Small intestine (tissue), 16 donors: ENCODE measurements at places on chromosomes 16 and 17.

GRCh38 chr17:3723556-3724377, at the start of gene HASPIN:
HASPIN (plus strand) TSS chr17:3723903; CDS start chr17:3723936, 33 bp downstream.
- peak; percentile 93 for DNase-seq

DNA sequence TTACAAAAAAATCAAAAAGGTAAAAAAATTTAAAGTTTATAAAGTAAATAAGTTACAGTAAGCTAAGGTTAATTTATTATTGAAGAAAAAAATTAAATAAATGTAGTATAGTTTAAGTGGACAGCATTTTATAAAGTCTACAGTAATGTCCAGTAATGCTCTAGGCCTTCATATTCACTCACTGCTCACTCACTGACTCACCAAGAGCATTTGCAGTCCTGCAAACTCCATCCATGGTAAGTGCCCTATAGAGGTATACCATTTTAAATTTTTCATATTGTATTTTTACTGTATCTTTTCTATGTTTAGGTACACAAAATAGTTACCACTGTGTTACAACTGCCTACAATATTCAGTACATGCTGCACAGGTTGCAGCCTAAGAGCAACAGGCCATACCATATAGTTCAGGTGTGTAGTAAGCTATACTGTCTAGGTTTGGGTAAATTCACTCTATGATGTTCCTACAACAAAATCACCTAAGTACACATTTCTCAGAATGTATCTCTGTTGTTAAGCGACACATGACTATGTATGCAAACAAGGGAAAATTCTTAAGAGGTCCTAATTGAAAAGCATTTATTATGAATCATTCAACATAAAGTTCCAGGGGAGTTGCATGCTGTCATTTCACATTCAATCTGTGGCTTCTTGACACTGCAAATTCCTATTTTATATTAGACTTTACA, 92.3 kb downstream of the SPAG9 start:
- no peak for DNase-seq

- DNase-seq = no peak
These were observed 539 bp upstream of the KRTAP4-8 start for GRCh38 chr17:41098481-41098880.

GRCh38 chr17:12406623-12407215, 259.0 kb upstream of the MYOCD start:
- DNase-seq = no peak

DNA sequence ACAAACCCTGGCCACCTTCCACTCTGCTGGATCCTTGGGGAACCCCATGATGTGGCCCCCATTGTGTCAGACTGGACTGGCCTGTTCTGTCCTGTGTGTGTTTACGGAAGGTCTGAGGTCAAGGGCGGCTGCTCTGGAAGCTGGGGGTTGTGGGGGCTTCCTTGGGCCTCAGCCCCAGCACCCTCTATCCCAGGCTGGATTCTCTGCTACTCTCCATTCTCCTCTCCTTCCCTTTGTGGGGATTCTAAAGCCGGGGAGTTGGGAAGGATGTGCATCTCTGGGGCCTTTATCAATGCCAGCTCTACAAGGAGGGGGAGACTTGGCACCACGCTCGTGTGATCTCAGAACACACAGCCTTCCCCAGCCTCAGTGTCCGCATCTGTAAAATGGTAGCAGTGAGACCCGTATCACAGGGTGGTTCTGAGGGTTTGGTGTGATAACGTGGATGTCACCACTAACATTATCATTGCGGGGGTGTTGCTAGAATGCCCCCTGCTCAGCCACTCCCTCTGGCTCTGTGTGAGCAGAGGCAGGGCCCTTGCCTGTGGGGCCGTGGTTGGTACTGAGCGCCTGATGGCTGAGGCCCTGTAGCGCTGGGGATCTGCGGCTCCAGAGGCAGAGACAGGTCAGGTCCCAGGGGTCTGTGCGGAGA, 18.1 kb downstream of the ADGRG1 start:
- no peak for DNase-seq

DNA sequence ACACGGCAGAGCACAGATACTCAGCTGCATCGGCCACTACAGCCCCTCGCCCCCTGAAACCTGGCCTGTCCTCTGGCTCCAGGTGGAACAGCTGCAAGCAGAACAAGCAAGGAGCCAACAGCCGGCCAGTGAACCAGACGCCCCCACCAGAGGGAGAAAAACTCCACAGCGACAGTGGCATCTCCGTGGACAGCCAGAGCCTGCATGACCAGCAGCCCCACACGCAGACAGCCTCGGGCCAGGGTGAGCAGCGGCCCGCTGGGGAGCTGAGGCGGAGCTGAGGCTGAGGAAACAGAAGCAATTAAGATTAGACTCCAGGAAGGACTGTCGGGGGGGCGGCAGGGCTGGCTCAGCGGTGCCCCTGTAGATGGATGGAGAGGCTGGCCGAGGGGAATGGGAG, 16.7 kb downstream of the NGFR start:
- no peak for DNase-seq

GRCh38 chr17:60944751-60945150, 267.1 kb downstream of the BCAS3 start:
- DNase-seq = no peak

DNA sequence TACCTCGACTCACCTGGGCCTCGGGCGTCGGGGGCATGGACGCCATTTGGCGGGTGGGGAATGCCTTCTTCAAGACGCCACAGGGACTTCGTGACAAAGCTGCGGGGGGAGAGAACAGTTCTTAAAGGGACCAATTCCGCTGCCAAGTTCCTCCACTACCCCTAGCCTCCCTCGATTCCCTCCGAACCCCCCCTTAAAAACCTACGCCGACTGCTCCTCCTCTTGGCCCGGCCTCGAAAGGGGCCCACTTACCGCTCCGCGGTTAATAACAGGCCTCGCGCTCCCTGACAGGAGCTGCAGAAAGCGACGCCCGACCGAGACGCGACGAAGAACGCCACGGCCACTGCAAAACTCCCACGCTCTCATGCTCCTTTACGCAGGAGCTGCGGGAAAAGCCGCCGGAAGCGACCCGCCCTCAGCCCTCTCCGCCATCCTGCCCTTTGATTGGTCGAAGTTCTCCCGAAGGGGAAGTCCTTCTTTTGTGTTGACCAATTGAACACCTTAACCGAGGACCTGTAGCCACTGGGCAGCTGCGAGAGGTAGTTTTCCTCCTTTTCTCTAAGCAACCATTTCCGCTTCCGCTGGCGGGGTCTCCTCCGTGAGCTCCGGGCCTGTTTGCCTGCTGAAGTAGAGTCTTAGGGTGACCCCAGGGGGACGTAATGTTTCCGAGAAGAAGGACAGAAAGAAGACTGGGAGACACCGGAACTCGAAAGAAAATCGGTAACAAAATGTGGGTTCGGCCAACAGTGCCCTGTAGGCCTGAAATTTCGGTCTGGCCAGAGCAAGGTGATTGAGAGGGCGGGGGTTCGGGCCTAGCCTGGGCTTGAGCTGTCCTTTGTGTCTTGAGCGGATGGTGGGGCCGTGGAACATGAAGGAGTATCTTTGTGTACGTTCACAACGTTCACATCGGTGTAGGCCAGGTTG, at the start of the genes NAA60 and ZNF597:
NAA60 (plus strand) TSS at position 573 of the 924 bp plus-strand sequence. CDS start 32,548 bp downstream, outside the sequence.
ZNF597 (minus strand) TSS at position 397 of the 924 bp plus-strand sequence; CDS start at position 46, 351 bp downstream.
- peak; percentile 93 for DNase-seq

DNA sequence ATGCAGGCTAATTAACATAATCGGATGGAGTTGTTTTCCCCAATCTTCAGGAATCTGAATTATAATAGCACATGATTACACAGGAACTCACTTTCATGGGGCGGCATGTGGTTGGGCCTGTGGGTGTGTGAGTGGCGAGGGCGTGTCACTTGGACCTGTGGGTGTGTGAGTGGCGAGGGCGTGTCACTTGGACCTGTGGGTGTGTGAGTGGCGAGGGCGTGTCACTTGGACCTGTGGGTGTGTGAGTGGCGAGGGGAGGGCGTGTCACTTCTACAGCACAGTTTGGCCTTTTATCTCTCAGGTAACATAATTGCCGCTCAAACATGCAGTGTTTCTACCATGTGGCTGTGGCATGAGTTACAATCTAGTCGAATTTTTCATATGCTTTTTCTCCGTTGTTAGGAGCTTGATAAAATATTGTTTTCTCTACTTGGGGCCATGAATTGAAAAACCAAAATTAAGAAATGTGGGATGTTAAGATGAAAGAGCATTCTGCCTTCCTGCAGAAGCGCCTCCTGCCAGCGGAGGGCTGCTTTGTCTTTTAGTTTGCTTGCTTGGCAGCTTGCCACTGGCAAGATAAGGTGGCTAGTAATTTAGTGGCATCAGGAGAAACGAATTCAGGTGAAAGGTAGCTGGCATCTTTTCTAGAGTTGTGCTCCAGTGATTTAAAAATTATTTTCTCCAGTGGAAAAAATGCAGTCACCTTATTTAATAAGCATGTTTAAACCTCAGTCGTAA, 36.2 kb downstream of the USP10 start:
- DNase-seq = peak; percentile 87

- DNase-seq = no peak
These were observed 40.3 kb upstream of the GNG13 start for GRCh38 chr16:840561-841454.

- no peak for DNase-seq
These were observed 8.6 kb downstream of the TPSD1 start for GRCh38 chr16:1264345-1265089.

DNA sequence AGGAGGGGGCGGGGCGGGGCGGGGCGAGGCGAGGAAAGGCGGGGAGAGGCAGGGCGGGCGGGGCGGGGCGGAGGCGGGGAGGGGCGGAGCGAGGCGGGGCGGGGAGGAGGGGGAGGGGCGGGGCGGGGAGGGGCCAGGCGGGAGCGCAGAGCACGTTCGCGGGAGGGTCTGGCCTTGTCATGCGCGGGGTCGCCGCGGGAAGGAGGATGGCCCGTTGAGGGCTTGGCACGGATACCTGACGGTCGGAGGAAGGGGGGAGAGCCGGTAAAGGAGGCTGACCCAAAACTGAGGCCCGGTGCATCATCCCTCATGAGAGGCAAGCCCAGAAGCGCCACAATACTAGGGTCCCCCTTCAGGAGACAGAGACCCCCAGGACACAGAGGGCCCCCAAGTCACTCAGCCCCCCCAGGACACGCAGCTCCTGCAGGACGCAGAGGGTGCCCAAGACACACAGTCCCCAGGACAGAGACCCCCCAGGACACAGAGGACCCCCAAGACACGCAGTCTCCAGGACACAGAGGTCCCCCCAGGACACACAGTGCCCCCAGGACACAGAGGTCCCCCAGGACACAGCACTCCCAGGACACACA, 593 bp upstream of the WDR45B start:
- DNase-seq = no peak

- no peak for DNase-seq
These were observed 42.3 kb downstream of the TNRC6A start for GRCh38 chr16:24771779-24772157.

DNA sequence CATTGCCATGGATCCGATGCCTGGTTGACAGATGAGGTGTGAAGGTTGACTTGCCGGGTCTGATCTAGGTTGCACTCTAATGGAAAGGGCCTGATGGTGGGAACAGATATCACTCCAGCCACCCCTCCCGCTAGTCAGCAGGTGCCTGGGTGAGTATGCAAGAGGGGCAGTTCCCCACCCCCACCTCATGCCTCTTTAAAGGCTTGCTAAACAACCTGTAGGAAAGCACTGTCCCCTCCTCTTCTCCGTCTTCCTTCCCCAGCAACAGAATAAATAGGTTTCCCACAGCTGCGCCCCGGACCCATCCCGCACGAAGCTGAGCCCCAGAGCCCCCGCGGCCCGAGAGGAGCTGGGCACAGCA, 746 bp upstream of the TMEM132E start:
- no peak for DNase-seq

GRCh38 chr17:78126895-78127238, 1.7 kb downstream of the TMC6 start:
- DNase-seq = no peak

DNA sequence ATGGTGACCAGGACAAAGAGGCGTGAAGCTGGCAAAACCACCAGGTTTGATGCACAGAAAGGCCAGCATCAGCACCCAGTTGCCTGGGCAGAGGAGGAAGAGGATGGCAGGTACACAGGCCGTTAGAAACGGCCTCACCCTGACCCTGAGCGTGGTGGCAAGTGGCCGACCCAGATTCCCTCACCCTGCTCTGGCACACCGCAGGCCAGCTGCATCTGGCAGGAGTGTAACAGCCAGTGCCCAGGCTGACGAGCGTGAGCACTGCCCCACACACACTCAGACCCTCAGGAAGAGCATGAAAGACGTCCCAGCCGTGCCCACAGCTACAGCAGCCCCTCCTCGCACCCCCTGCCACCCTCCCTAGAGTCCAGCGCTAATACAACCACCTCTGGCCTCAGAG, 82.0 kb downstream of the ANKRD11 start:
- DNase-seq = no peak

GRCh38 chr17:83190601-83191387, 111.4 kb downstream of the METRNL start:
- DNase-seq = no peak

- no peak for DNase-seq
These were observed 3.6 kb upstream of the SLFN11 start for GRCh38 chr17:35377068-35377467.

- peak; percentile 87 for DNase-seq
These were observed 40.5 kb upstream of the ATP2A3 start for GRCh38 chr17:4004517-4005295.

DNA sequence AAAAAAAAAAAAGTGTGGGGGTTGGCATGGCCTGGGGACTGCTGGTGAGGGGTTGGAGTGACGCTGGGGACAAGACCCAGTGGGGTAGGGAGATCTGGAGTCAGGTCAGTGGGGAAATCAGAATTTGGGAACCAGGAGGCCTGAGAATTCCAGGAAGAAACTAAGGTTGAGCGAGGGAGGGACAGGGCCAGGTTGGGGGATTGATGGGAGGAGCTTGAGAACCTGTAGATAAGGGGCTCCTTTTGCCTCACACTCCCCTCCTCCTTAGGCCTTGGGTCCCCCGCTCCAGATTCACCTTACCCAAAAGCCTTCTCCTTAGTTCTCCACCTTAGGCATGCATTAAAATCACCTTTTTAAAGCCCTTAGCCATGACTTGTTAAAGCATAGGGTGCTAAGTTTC, 8.3 kb upstream of the PYDC1 start:
- DNase-seq = no peak

DNA sequence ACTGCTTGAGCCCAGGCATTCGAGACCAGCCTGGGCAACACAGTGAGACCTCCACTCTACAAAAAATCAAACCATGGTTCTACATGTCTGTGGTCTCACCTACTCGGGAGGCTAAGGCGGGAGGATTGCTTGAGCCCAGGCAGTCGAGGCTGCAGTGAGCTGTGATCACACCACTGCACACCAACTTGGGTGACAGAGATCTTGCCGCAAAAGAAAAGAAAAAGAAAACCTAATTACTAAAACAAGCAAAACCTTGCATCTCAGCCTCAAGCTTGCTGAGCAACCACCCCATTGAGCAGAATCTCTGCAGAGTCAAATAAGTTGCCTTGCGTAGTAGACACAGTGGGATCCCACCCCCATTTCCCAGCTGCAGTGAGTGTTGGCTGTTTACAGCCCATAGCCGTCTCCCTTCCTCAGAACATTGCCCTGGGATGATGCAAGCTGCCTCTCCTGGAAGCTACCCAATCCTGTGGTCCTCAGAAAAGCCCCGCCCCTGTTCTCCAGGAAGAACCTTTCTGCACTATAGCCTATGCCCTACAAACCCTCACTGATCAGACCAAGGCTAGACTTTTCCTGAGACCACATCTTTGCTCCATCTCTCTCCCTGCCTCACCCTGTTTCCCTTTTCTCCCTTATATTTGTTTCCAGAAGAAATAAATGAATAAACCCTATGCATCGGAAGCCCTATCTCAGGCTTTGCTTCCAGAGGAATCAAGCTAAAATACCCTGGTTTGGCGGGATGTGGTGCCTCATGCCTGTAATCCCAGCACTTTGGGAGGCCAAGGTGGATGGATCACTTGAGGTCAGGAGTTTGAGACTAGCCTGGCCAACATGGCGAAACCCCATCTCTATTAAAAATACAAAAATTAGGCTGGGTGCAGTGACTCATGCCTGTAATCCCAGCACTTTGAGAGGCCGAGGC, 16.7 kb upstream of the ERN2 start:
- peak; percentile 82 for DNase-seq

- DNase-seq = no peak
These were observed 26.4 kb downstream of the MLYCD start for GRCh38 chr16:83925095-83925905.
